Stimulated activated CD8-positive, alpha-beta memory T cell treated with anti-CD3 and anti-CD28 coated beads, Interleukin-2, amount 100 ng/mL, for 48 hours (primary cell): ENCODE measurements at places on chromosomes 12 and 14.

DNA sequence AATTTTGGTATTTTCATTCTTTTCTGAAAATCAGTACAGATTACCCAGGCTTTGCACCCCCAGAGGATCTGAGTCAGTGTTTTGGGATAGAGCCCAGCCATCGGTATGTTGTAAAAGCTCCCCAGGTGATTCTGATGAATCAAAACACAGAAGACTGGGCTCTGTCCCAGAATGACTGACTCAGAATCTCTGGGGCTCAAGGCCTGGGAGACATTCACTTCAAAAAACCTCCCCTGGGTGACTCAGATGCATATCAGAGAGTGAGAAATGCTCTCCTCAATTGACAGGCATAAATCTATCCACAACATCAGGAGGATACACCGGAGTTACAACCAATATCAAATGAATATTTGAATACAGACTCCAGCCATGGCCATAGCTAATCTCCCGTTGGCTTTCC lies 32.6 kb downstream of the SLC35F4 start:
- DNase-seq = no peak

DNA sequence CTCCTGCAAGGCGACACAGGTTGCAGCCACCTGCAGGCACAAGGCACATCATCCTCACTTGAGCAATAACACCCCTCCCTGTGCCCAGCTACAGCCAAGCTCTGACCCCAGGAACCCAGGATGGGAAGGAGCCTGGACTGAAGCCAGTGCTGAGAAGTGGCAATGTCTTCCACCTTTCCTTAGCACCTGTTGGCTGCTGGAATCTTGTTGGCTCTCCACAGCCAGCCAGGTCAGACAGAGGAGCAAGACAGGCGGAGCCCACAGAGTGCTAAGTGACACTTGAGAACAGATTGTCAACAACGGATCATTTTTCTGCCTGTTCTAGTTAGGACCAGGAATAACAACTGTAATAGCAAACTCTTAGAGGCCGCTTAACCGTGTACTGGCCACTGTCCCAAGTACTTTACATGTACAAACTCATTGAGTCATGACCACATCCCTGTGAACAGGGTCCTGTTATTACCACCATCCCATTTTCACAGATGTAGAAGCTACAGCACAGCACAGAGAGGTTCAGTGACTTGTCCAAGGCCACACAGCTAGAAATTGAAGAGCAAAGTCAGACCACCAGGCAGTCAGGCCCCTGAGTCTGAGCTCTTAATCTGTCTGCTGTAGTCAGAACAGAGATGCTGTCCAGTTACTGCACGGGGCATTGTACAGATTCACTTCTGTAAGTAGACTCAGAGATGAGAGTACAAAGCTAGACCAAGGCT lies 45.6 kb downstream of the RNFT2 start:
- no peak for DNase-seq

GRCh38 chr12:31322801-31323207 lies 3.1 kb downstream of the SINHCAF start:
- no peak for DNase-seq

DNA sequence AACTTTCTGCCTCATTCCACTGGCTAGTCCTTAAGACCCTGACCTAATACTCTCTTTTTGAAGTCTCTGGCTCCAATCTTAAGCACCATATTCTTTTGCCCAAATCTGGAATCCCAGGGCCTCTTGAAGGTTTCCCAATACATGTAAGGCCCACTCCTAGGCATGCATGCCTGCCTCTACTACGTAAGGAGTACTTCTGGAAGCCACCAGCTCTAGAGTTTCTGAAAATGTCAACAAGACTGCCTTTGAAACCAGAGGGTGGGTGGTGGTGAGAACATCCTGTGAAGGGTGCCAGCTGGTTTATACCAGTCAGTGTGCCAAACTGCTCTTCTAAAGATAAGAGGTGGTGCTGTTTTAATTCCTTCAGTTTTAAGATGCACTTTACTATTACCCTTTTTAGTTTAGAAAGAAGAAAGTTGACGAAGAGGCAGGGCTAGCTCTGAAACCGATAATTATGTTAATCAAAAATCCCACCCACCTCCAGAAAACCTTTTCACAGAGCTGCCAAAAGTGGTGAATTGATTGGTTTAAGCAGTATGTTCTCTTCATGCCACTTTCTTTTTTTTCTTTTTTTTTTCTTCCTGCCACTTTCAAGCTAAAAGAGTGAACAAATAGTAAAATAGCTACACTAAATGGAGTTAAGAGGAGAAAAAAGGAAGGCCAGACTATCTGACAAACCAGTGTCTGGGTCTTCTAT lies 8.7 kb upstream of the WDR89 start:
- peak; percentile 13 for DNase-seq

DNA sequence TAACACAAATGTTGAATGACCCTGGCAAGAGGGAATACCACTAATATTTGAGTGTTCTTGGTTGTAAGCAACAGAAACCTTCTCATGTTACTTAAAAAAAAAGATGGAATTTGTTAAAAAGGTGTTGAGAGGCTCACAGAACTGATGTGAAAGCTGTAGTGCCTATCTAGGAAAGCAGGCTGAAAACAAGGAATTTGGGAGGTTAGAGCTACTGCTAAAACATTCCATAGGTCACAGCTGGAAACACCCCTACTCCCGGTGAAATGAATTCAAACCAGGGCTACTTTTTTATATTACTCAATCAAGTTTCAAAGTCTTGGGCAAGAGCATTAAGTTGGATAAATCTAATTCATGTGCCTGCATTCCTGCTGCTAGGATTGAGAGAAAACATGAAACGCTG lies 104.1 kb downstream of the SLC35F4 start:
- DNase-seq = no peak

GRCh38 chr12:109863847-109864712 lies 16.3 kb downstream of the GLTP start:
- no peak for DNase-seq

GRCh38 chr14:73491256-73492042 lies 716 bp downstream of the RIOX1 start:
- DNase-seq = peak; percentile 59

DNA sequence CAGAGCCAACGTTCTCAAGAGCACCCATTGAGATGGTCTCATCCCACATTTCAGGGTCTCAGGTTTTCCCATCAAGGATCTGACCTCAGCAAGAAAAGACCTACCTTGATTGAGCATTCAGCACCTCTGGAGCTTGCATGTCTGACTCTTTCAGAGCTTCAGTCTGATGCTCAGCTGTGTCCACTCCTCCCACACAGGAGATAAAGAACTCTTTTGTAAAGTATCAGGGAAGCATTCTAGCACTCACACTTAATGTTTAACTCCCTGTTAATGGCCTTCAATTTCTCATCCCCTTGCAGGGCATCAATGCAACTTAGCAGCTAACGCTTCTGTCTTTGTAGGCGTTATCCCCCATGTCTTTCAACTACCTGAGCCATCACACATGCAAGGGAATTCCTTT lies 124.1 kb downstream of the GALC start:
- DNase-seq = no peak

DNA sequence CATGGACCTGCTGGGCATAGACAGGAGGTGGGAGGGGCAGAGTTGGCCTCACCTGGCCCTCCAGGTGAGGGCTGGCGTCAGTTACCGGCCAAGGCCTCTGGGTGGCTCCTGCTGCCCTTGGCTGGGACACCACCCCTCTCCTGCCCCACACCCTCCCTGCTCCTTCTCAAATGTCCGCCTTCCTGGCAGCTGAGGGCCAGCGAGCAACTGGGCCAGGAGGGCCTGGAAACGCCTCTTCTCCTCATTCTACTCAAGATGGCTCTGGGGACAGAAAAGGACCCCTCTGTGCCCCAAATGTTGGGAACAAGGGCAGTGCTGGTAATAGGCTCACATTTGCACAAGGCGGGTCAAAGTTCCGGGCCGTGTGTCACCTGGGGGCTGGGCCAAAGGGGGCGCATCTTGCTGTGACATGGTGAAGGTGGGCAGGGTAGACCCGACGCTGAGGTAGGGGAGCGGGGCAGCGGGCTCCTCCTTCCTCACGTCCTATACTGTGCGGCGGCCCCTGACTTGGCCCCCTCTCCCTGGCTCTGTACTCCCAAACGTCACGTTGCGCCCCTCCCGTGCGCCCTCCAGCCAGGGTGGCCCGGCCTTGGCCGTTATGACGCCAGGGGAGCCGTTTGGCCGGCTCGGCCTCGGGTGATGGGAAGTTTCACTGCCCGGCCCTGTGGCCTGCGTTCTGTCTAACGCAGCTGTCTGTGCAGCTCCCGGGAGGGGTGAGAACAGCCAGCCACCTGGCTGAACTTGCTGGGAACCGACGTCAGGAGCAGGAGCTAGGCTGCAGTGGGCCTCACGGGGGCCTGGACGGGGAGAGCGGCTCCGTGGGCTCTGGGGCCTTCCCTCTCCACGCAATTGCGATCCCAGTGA lies 18.0 kb upstream of the DLK1 start:
- DNase-seq = no peak

GRCh38 chr12:116295327-116296263 lies 18.1 kb upstream of the MED13L start:
- no peak for DNase-seq

DNA sequence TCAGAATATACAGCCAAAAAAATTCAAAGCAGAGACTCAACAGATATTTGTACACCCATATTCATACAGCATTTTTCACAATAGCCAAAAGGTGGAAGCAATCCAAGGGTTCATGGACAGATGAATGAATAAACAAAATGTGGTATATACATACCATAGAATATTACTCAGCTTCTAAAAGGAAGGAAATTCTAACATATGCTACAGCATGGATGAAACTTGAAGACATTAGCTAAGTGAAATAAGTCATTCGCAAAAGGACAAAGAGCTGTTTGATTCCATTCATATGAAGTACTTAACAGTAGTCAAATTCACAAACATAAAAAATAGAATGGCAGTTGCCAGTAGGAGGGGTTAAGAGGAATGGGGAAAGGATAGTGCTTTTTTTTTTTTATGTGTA lies 91.8 kb upstream of the ARID2 start:
- DNase-seq = no peak

GRCh38 chr12:19706936-19707335 lies 267.6 kb downstream of the AEBP2 start:
- no peak for DNase-seq
